ENCODE measurements at places on chromosomes 3 and 15. TPM values are rescaled to one million over a fixed set of nuclear protein-coding genes. Genes with fewer than 3 reads are reported as not detected.

GRCh38 chr3:183489455-183490210 lies 61.2 kb upstream of the MCF2L2 start:
- peak; percentile 60 for DNase-seq

- DNase-seq = no peak
These were observed 77.8 kb downstream of the VGLL3 start for GRCh38 chr3:86913160-86913559.

DNA sequence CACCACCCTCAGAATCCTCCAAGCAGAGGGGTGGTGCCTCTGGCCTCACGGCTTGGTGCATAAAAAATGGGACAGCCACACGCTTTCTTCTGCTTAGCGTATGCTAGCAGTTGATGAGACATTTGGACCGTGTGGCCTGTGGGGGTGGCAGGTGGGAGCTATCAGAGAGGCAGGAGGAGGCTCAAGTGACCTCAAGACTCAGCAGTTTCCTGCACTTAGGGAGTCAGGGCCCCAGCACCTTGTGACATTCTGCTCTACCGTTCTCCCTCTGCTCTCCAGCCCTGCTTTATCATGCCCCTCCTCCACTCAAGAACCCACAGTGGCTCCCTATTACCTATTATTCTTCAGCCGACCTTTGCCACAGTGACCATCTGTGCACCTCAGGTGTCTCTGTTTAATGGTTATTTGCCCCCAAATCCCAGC lies 41.0 kb upstream of the CGNL1 start:
- DNase-seq = no peak

GRCh38 chr3:66717806-66718205 lies 217.0 kb upstream of the LRIG1 start:
- DNase-seq = no peak

DNA sequence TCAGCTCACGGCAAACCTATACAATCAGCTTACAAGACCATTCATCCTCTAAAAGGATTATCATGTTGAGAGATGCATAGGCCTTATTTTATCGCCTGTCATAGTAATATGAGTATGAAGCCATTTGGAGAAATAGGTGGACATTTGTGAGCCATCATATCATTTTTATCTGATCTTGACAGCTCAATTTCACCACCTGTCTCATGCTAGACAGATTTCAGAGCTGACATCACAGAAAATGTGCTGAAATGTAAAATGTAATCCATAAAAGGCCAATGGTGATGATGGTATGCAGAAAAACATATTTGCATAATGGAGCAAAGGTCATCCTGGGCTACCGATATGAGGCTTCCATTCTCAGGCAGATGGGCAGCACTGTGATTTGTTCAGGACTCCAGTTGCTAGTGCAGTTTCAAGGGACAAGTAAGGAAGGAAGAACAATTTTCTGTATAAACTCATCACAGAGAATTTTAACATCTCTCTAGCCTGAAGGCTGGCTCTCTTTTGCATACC lies 221.5 kb downstream of the ULK4 start:
- DNase-seq = no peak

DNA sequence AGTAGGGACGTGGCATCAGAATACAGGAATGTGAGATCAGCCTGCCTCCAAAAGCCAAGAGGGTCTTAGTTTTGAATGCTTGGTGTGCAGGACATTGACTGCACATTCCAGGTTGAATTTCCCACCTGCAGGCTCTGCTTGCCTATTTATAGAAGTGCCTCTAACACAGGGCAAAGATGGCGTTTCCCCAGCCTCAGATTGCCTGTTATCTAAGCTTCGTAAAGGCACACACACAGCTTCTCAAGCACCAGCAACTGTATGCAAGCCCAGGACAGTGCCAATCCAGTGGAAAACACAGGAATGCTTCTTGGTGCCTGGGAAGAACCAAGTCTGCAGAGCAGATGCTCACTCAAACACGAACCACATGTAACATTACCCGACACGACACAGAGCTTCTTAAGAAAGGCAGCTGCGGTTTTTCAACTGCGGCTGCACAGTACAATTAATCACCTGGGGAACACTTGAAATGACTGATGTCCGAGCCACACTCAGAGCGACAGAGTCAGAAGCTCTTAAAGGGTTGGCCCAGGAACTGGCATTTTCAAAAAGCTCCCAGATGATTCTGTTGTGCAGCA lies 90.0 kb upstream of the ANKRD34C start:
- DNase-seq = no peak

- DNase-seq = no peak
These were observed 114.6 kb upstream of the MELTF start for GRCh38 chr3:197144188-197144587.

DNA sequence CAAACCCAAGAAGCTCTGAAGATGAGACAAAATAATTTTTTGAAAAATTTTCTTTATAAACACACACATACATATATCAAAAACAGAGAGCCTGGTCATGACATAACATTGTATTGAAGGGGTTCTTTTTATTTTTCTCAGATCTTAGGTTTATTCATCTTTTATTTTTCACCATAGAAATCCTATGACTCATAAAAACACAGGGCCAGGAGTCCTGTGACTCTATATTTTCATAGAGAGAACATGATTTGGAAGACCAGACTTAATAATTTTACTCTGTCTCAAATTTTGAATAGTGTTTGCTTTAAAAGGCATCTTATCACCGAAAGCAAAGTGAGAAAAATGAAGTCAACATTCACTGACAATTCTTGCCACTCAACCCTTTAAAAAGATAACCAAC lies 57.7 kb downstream of the SUCNR1 start:
- DNase-seq = no peak

DNA sequence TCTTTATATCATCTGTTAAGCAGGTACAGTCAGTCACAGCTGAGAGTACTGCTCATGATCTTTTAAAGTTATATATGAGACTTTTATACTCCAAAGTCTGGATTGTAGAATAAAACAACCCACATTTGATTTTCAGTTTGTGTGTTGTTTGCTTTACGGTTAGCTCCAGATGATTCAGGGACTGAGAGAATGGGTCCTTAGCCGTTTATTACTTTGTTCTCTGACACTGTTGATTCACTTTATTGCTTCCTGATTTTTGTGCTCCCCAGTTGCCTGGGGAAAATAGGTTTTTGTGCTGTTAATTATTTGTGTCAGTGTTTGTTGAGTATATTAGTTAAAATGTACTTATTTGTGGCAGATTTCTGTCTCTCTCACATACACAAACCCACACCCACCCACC lies 8.6 kb upstream of the EBLN2 start:
- no peak for DNase-seq

DNA sequence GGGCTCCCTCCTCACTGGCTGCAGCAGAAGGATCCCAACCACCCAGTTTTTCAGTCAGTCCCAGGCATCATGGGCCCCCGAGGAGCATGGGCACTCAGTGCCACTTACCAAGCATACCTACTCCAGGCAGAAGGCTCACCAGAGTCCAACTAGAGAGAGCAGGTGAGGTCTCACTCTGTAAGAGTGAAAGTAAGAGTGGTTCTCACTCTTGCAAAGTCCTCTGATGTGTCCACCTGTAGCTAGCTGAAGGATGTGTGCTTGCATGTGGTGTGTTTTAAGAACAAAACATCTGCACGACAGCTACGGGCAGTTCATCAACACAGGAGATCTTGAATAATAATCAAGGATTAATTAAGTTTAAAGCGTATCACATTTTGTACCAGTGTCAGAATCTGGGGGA lies 49.7 kb downstream of the CCK start:
- DNase-seq = no peak

SLC27A2 gene
- 10.3 TPM for total RNA-seq

INO80 gene
- 14.2 TPM for total RNA-seq

Measured in lung microvascular endothelial cell (primary cell).